ENCODE measurements at places on chromosomes 1 and 21. TPM values are rescaled to one million over a fixed set of nuclear protein-coding genes. Genes with fewer than 3 reads are reported as not detected.

- no peak for DNase-seq
These were observed 80.0 kb upstream of the PRRC2C start for GRCh38 chr1:171405391-171405714.

GRCh38 chr1:44698138-44698537 lies 23.6 kb downstream of the ARMH1 start:
- DNase-seq: no peak

DNA sequence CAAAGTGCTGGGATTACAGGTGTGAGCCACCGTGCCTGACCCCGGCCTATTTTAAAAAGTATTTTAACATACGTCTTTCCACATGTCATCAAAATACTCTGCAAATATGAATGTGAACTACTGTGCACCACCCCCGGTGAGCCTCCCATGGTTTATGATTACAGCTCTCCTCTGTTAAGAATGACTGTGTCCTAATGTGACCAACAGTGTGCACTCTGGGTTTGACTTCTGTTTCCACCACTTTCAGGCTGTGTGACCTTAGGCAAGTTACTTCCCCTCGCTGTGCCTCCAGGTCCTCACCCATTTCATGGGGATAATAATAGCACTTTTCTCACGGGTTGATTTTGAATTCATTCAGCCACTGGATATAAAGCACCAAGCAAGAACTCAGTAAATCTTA lies 14.7 kb downstream of the AMPD2 start:
- no peak for DNase-seq

DNA sequence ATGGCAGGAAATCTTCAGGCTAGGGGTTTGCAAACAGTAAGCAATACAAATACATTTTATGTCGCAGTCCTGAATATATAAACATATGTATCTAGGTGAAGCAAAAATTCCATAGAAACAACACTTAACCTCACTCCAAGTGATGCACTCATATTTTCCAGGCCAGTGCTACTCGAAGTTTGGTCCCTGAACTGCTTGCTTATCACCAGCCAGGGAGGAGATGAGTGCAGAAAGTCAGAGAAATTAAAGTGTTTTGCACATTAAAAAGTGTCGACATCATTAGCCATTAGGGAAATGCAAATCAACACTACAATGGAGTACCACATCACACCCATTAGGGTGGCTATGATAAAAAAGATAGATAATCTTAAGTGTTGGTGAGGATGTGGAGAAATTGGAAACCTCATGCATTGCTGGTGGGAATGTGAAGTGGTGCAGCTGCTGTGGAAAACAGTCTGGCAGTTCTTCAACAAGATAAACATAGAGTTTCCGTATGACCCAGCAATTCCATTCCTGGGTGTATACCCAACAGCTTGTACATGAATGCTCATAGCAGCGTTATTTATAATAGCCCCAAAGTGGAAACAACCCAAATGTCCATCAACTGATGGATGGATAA lies 70.5 kb upstream of the CSF1 start:
- no peak for DNase-seq

DNA sequence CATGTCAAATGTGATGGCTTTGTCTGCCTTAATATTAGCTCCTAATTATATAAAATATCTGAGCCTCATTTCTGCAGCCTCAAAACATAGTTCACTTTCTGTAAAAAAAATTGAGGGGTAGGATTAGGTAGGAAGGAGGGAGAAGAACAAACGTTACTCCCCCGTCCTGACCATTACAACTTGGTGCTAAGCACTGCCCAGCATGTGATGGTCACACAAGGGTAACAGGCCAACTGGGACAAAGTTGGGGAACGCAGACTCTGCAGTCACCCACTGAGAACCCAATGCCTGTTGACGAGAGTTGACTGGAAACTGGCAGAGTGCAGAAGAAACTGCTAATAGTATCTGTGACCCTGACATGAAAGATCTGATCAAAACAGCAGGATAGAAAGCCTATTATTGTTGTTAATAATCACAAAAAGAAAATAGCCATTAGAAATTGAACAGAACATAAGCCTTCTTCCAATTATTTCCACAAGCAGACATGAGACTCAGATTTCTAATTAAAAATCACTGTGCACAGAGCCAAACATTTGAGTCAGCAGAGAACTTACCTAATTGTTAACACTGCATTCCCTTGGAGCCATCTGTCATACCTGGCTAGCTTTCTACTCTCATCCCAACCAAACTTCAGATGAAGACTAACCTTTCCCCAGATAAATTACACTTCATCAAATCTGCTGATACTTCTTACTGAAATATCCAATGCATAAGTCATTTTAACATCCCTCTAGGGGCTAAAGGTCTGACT lies 5.5 kb downstream of the SORT1 start:
- DNase-seq: no peak

DNA sequence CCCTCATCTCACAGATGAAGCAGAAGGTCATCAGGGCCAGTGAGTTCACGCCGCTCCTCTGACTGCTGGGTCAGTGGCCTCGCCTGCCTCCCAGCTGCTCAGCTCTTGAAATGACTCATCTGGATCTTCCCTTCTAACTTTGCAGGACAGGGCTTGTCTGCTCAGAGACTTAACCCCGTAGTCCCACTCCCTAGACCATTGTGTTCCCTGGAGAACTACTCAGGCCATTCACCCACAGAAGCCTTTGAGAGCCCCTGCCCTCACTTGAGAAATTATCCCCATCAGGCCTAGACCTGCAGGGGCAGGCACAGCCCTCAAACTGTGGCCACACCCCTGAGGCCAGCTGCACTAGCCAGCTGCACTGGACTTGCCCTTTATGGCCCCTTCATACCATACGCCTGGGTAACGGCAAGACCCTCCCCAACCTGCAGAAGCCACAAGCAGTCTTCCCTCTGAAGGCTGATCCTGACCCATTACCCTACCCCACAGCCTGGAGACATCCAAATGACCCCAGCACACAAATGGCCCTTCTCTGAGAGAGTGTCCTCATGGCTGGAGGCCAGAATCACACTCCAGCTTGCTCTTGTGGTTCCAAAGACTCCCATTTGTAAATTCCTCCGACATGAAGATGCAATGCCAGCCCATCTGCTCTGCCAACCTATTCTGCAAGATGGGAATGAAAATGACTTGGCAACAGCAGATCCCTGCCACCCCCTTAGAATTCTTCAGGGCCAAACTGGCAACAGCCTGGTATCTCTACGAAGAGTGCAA lies 33.2 kb downstream of the RCSD1 start:
- DNase-seq: no peak

The HSD3B2 gene
- not detected for total RNA-seq

Data from posterior vena cava (tissue), 2 donors.